ENCODE measurements at places on chromosomes 6 and 20.

DNA sequence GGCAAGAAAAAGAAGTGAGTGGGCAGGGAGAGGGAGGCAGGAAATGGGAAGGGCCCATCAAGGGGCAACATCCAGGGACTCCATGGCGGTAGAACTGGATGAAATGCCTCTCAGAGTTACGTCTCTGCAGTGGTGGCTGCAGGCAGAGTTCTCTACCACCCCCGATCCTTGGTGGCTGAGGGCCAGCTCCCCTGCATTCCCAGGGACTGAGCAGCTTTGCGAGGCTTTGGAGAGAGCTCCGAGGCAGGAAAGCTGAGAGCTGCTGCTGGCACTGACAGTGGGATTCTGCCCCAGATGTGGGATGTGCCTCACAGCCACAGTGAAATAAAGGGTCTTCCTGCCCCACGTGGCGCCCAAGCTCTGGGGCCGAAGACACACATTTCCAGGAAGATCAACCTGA, 236.6 kb downstream of the SLC24A3 start:
- no peak for DNase-seq

GRCh38 chr6:147509891-147510290, 1.4 kb downstream of the SAMD5 start:
- DNase-seq, result no peak

DNA sequence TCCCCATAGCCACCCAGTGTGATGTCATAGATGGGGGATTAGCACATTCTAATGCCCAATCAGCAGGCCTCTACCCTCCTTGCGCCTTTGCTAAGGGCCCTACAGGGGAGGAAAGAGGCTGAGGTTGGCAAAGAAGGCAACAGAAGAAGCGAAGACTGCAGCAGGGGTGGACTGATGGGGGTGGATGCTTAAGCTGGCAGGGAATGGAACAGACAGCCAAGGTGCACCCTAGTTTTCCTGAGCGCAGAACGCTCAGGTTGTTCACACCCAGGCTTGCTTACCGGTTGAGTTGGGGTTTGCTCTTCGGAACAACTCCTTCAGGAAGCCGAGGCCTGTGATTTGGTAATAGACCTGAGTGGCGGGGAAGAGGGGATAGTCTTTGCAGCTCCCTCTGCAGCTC, 12.7 kb downstream of the MRPS18A start:
- no peak for DNase-seq

DNA sequence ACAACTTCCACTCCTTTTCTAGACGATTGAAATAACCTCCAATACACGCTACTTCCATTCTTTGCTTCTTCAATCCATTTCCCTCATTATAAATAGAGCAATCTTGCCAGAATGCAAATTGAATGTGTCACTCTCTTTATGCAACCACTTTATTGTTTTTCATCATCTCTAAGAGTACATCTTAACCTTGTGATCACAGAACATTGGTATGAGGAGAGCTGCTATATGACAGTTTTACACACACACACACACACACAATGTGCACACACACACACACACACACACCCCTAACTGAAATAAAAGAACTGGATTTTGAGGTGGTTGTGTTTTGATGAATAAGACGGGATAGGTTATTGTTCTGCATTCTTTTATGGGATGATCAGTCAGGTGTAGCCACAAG, 187.0 kb downstream of the HDGFL1 start:
- DNase-seq, result no peak

DNA sequence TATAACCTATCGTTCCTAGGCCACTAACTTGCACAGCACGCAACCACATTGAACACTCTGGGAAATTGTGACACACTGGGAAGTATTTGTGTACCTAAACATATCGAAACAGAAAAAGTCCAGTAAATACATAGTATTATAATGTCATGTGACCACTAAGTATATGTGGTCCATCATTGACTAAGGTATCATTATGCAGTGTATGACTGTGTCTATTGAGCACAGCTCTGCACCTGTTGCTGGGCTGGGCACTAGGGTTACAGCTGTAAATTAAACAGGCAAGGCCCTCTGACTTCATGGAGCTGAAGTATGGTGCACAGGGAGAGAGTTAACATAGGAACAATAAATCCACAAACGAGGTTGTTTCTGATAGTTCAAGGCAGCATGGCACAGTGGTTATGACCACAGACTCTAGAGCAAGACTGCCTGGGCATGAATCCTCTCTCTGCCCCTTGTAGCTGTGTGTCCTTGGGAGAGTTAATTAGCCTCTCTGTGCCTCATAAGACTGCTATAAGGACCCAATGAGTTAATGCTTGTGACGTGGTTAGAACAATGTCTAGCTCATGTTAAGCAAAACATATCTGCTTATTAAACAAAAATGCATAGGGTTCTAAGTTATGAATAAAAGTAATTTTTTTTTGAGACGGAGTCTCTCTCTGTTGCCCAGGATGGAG, 10.6 kb downstream of the BCAS1 start:
- DNase-seq, result no peak

DNA sequence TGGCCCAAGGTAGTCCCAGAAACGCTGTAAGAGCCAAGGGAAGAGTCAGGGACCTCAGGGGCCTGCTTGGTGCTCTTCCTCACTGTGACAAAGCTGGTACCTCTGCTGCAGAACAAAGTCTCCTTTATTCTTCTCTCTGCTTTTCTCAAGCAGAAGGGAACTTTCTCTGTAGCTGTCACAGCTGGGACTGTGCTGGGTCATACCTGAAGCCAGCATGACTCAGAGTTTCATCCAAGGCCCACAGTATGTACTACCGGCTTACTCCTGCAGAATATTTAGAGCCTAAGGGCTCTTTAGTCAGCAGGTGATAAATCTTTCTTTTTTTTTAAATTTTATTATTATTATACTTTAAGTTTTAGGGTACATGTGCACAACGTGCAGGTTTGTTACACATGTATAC, 183.2 kb downstream of the TINAG start:
- DNase-seq, result no peak

GRCh38 chr20:12715991-12716680, 292.6 kb upstream of the SPTLC3 start:
- DNase-seq, result no peak

GRCh38 chr6:63793465-63794137, 158.0 kb downstream of the PHF3 start:
- no peak for DNase-seq

DNA sequence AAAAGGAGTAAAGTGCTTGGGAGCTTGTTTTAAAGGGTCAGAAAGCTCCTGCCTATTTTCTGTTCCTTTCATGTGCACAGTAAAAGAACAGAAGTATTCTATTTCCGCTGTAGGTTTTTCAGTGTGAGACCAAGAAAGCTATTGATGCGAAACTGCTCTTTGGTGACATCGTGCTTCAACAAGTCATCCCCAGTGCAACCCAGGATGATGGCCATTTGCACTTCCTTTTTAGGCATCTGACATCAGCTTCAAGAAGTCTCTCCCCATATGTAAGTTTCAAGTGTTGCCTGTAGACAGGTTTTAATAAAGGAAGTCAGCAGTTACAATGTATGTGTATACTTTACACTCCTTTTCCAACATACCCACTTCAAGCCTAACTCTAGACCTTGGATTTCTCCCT, 131.6 kb downstream of the RFX6 start:
- no peak for DNase-seq

GRCh38 chr6:85250586-85251220, 199.2 kb upstream of the NT5E start:
- no peak for DNase-seq

- no peak for DNase-seq
Measured at GRCh38 chr20:20847814-20848213, 135.4 kb upstream of the RALGAPA2 start.

- no peak for DNase-seq
Measured at GRCh38 chr20:35618263-35619131, 2.9 kb downstream of the SPAG4 start.

DNA sequence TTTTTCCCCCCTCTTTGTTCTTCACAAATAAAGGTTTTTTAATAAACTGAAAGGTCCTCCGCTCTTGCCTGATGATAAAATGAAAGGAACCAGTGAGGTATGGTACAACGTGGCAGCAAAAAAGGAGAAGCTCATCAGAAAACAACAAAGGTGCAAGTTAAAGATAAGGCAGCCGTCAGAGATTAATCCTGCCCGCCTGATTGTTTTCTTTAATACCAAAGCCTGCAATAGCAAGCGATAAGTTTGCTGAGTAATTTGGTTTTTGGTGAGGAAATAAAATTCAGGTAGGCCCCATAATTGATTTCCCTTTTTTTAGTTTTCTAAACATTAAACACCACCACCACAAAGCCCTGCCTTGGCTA, 177.9 kb downstream of the MBOAT1 start:
- no peak for DNase-seq

DNA sequence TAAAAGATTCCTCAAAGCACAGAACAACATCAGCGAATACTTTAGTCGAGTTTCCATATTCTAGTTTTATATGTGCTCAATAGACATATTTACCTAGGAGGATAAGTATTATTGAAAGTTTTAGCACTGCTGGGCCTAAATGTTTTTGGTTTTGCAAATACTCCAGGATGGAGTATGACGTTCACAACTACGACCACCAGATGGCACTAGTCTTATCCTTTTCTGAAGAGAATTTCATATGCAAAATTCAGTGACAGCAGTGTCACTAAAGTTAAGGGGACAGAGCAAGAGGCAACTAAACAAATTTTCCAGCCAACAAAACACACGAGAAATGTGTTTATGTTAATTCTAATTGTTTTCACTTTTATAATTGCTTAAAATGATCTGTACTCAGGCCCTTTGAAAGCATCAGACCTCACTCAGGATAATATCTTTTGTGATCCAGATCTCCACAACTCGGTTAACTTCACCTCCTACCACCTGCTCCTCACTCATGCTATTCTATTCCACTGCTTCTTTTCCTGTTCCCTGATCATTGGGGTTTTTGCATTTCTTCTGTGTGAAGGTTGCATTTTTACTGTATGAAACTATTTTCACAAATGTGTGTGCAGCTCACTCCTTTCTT, 220.8 kb downstream of the TRDN start:
- no peak for DNase-seq

GRCh38 chr6:62519574-62519973, 233.5 kb upstream of the KHDRBS2 start:
- DNase-seq, result no peak

GRCh38 chr6:39806278-39806677, 14.1 kb downstream of the DAAM2 start:
- no peak for DNase-seq

GRCh38 chr6:30260036-30260504, 46.9 kb upstream of the TRIM26 start:
- peak; percentile 9 for DNase-seq

GRCh38 chr20:50246367-50247195, 56.0 kb downstream of the CEBPB start:
- no peak for DNase-seq

DNA sequence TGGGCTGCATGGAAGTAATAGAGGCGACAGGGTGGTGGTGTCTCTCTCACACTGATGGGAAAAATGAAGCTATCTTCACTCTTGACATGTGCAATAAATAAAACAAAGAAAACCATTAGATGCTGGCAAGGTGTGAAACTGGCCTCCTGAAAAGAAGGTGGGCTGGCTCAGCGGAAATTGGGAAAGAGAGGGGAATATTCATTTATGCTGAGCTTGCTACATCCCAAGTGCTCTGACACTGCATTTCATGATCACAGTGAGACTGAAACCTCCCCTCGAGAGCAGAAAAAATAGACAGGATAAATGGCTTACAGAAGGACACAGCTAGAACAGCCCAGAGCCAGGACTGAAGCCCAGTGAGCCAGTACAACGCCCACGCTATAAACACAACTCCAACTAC, 112.1 kb upstream of the SMLR1 start:
- DNase-seq, result no peak

DNA sequence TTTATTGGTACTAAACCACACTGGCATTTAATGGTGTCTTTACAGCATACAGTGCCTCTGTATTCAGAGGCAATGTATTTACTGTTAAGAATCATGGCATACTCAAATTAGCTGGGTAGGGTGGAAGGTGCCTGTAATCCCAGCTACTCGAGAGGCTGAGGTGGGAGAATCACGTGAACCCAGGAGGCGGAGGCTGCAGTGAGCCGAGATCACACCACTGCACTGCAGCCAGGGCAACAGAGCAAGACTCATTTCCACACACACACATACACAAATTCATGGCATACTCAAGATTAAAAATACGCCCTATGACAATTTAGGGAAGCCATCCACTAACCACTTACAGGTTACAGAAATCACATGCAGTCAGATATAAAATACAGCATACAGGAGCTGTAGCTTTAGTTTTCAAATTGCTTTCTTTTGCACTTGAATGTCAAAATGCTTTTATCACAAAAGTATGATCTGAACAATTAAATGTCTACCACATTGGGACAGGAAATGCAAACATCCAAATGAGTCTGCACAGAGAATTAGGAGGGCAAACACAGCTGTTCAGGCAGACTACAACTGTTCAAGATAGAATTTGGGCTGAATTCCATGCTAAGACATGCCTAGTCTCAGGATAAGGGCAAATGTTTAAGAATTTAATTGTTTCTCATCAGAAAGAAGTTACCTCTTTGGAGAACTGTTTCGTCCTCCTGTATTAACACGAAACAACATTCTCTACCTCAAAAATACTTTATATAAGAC, 36.4 kb downstream of the CSNK2A1 start:
- no peak for DNase-seq

DNA sequence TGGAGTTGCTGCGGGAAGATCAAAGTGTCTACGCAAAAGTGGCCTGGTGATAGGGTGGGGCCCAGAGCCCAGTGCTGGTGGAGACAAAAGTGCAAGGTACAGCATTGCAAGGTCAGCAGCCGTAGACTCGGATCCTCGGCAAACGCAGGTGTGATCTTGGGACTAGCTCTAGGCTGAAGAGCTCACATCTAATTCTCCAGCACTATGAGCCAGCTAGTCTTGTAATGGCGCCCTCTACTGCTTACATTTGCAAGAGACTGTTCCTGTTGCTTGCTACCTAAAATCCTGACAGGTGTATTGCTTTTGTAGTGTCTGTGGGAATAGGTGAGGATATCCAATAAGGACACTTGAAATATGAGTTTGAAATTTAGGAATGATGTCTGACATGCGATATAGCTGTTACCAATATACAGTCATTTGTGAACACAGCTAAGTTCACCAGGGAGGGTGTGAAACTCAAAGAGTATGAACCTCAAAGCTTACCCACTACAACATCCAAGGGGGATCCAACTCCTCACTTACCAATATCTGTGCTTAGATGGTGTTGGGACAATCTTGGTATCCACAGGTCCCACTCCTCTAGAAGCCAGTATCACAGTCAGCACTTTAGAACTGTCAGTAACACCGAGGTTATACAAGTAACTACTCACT, 58.4 kb downstream of the PDE7B start:
- DNase-seq, result peak; percentile 7
